ENCODE measurements at places on chromosomes 6 and 20. TPM values are rescaled to one million over a fixed set of nuclear protein-coding genes. Genes with fewer than 3 reads are reported as not detected.
A peak's percentile ranks its signal among the peaks of the same experiment; 100 is the strongest.

ALDH5A1 gene
- total RNA-seq: 4.8 TPM

ZNF184 gene
- total RNA-seq: 6.5 TPM

HELZ2 gene
- total RNA-seq: 25.5 TPM

F13A1 gene
- total RNA-seq: 100 TPM

CD2AP gene
- 26.5 TPM for total RNA-seq

ARID1B gene
- total RNA-seq: 84.6 TPM

GRCh38 chr6:52305948-52306767 is 21.6 kb upstream of the MCM3 start:
- DNase-seq: no peak

DNA sequence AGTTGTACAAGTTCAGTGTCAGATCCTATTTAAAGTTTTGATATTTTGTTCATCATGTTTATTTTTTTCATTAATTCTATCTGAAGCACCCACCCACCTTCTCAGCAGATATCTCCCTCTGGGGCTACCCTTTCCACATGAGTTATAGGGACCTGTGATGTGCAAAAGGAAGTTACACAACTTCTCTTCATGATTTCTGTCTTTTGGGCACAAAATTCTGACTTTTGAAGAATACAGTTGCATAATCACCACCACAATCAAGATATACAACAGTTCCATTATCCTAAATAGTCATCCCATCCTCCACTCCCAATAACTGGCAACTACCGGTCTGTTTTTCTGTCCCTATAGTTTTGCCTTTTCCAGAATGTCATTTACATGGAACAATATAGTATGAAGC is 13.8 kb upstream of the FUCA2 start:
- no peak for DNase-seq

- no peak for DNase-seq
Measured at GRCh38 chr6:41713650-41714291, 21.6 kb downstream of the TFEB start.

DNA sequence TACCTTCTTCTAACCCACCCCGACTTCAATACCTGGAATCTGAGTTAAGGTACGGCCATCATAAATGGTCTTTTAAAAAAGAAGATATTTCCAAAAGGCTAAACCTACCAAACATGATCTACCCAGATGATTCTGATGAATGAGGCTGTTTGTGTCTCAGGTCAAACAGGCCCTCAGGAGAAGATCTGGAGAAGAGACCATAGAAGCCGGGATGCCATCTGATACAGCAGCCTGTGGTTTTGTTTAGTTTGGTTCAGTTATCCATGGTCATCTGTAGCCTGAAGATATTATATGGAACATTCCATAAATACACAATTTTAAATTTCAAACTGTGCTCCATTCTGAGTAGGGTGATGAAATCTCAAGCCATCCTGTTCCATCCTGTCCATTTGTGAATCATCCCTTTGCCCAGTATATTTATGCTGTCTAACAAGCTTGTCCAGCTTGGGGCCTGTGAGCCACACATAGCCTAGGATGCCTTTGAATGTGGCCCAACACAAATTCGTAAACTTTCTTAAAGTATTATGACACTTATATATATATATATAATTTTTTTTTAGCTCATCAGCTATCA is 4.0 kb upstream of the CAP2 start:
- no peak for DNase-seq

- peak; percentile 51 for DNase-seq
Measured at GRCh38 chr6:144220031-144220790, 64.9 kb upstream of the UTRN start.

- DNase-seq: no peak
Measured at GRCh38 chr6:44004625-44005506, 122.4 kb downstream of the MRPL14 start.

- DNase-seq: no peak
Measured at GRCh38 chr6:20351534-20351933, 50.1 kb upstream of the E2F3 start.

DNA sequence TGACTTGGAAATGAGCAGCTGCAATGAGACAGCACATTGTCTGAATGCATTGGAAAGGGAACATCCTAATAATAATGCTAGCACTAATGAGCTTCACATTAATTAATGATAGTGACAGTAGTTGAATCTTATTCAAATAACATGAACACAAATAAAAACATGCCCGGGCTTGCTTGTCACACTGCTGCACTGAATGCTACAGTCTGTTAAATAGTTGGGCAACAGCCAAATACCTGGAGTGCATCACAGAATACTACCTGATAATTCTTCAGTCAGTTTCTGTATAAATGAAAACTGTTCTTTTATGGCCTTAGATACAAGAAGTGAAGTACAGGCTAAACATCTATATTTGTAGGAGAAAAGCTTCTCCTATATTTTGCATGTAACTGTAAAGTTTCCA is 458.7 kb downstream of the RNF144B start:
- no peak for DNase-seq

DNA sequence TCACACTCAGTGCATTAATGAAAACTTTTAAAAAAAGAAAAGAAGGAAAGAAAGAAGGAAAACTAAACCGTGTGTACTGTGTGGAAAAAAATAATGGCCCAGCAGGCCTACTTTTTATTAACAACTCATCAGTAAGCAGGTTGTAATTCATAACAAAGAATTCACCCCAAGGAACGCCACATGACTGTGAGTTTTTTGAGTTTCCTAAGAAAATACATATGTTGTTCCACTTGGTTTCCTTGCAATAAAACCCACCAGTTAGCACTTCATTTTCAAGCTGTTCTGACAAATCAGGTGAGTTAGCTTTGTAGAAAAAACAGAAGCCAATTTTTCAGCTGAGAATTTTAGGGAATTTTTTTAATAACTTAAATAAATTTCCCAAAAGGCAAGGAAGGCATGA is 259.3 kb upstream of the TBX18 start:
- DNase-seq: no peak

DNA sequence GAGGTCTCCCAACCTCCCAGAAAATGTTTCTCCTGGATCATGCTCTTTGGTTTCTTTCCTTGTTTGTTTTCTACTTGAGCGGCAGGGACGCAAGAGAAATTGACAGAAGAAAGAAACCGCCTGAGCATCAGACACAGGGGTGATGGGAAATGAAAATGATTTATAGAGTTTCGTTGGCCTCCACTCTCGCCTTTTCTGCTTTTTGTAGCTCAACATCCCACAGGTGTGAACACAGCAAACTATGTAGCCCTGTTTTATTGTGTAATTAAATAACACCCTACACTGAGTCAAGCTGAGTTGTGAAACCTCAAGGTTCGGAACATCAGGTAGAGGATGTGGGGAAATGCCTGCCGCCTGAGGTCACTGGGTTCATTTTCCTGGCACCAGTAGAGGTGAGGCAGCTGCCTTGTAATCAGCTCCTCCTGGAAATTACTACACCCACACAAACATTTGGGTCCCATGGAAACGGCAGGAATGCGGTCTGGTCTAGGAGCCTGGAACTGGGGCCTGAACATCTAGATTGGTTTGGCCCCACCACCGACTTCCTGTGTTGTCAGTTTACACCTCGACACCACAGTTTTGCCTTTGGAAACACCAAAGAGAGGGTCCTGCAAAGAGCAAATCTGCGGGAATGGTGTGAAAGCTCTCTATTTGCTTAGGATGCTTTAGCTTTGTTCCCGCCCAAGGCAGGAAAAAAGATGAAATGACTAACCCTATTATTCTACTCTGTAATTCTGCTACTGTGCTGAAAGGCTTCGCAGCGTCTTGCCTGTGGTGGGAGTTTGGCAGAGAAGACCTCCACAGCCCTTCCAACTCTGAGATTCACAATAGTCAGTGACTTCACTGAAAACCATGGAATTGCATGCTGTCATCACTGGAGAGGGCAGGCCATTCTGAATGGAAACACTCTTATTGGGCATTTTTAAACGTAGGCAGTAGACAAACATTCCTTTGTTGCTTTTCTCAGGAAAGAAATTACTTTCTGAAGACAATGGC is 53.0 kb downstream of the ADAT2 start:
- peak; percentile 77 for DNase-seq

DNA sequence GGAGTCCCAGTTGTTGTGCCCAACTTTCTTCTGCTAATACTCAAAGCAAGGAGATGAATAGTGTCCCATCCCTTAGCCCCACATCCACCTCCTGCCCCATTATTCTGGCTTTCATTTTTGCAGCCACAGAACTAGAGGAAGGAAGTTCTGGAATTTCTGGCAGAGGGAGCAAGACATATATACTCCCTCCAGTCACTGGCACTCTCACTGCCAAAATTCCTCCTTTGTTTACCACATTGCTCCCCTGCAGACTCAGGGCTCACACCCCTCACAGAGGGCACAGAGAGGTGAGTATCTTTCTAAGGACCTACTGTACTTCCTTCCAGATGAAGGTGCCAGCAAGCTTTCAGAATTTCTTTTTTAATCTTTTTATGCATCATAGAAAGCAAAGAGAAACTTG is 168.0 kb upstream of the ID4 start:
- DNase-seq: no peak

DNA sequence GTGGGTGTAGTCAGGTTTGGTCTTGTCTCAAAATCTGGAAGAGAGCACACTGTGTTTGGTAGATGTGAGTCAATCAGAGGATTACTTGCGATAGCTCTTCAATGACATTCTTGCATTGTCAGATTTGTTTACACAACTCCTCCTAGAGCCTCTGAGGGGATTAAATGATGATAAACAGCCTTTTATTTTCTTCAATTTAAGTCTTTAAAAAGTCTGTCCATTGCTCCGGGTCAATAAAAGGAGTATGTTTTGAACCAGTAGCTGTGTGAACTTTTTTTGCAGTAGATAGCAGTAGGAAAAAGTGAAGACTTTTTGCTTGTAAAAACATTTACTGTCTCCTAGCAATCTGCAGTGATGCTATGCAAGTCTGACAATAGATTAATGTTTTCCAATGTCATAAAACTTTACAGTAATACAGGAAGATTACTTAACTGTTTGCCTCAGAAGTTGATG is 49.9 kb downstream of the GJA1 start:
- DNase-seq: no peak

GRCh38 chr6:147825848-147826247 is 317.4 kb downstream of the SAMD5 start:
- DNase-seq: no peak

- peak; percentile 85 for DNase-seq
Measured at GRCh38 chr6:107957308-107957908, 600 bp downstream of the SEC63 start.

- no peak for DNase-seq
Measured at GRCh38 chr6:125943528-125944433, 12.8 kb upstream of the HINT3 start.

DNA sequence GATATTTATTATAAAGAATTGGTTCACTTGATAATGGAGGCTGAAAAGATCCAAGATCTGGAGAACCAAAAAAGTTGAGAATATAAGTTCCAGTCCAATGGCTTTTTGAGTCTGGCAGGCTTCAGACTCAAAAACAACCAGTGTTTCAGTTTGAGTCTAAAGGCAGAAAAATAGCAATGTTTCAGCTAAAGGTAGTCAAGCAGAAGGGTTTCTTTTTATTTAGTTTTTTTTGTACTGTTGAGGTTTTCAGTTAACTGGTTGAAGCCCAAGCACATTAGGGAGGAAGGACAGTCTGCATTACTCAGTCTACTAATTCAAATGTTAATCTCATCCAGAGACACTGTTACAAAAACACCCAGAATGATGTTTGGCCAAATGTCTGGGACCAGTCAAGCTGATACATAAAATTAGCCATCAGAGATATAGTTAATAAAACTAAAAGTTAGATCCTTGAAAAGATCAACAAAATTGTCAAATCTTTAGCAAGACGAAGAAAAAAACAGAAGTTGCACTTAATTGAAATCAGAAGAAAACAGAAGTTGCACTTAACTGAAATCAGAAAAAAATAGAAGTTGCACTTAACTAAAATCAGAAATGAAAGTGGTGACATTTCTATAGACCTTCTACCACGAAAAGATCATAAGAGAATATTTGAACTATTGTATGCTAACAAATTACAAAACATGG is 980.3 kb upstream of the FLRT3 start:
- no peak for DNase-seq

GRCh38 chr6:33924681-33925080 is 120.9 kb upstream of the MLN start:
- DNase-seq: no peak

- DNase-seq: no peak
Measured at GRCh38 chr20:63273635-63274380, 1.2 kb downstream of the ARFGAP1 start.

- DNase-seq: no peak
Measured at GRCh38 chr6:115753446-115753845, 307.2 kb downstream of the FRK start.

DNA sequence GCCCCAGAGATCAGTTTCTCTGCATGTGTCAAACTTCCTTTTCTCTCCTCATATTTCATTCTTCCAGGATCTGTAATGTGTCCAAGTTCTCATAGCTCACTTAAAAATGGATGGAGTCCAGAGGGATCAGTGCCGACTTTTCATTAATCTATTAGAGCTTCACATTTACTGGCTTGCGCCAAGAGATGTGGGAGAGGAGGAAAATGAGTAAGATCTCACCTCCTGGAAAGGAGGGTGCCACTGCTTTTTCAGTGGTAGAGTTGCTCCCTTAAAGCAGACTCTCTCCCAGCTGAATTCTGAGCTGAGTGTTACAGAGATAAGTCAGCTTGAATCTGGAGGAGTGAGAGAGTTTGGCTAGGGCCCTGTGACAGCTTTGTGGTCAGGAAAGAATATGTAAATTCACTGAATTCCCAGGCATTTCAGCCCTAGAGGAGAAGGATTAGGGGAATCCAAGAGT is 175.9 kb downstream of the SOX4 start:
- no peak for DNase-seq

GRCh38 chr20:8129211-8129976 is 2.7 kb upstream of the PLCB1 start:
- no peak for DNase-seq

GRCh38 chr20:2101057-2101864 is at the start of gene STK35:
Gene STK35, plus strand, starts transcription at chr20:2101827. Its CDS starts 55 bp downstream, at chr20:2101882.
- DNase-seq: no peak

Data from posterior vena cava (tissue), 2 donors.